Right hindlimb (tissue), 1 donor: ENCODE measurements at places on chromosomes 7 and 10.

DNA sequence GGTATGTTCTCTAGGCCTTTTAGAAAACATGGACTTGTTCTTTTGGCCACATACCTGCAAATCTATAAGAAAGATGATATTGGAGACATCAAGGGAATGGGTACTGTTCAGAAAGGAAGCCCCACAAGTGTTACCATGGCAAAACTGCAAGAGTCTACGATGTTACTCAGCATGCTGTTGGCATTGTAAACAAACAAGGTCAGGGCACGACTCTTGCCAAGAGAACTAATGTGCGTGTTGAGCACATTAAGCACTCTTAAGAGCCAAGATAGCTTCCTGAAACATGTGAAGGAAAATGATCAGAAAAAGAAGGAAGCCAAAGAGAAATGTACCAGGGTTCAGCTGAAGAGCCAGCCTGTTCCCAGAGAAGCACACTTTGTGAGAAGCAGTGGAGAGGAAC lies 37.1 kb downstream of the SDK1 start:
- DNase-seq, result no peak

DNA sequence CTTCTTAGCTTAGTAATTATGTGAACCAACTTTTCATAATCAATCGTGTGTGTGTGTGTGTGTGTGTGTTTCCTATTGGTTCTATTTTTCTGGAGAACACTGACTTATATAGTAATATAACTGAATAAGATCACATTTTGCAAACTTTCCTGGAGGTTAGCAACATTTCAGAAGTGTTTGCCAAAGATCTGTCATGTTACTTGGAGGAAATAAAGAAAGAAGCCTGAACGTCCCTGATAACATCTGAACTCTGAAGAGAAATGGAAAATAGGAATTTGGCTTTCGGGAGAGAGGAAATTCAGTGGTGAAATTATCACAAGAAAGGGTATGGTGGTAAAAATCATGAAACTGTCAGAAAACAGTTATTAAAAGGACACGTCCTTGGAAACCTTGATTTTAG lies 984.4 kb upstream of the AUTS2 start:
- no peak for DNase-seq

DNA sequence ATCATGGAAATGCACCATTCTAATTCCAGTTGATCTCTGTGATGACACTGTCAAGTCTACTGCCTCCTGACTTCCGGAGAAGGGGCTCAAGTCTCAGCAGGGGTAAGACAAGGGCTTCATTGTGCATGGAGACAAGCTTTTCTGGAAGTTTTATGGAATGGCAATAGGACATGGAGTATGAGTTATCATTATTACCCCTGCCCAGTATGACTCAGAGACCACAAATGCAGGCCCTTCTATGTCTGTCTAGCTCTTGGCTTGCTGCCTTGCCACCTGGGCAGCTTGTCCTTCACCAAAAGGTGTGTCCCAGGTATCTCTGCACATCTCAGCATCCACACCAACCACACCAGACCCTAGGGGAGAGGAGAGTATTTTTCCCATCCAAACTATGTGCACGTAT lies 34.9 kb upstream of the KIAA1217 start:
- no peak for DNase-seq

GRCh38 chr7:89687211-89687610 lies 467.1 kb upstream of the STEAP1 start:
- DNase-seq, result no peak

DNA sequence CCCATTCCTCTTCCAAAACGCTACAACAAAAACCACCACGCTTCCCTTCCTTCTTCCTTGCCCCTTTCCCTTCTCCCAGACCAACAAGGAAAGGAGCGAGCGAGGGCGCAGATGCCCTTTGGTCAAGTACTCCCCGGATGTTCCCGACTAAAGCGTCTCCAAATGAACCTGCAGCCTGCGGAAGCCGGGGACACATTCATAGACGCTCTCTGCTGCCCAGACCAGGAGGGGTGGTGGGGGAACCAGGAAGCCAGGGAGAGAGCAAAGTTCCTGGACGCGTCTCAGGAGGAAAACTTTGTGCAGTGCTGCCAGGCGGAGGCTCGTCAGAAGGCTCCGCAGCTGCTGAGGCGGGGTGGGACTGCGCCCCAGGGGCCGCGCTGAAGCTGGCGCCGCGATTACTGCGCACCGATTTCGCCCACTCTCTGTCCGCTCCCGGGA lies 754 bp downstream of the SEMA3D start:
- peak; percentile 67 for DNase-seq

GRCh38 chr10:69861251-69862240 lies 59.8 kb downstream of the COL13A1 start:
- peak; percentile 46 for DNase-seq

GRCh38 chr10:58839771-58840170 lies 327.1 kb downstream of the BICC1 start:
- no peak for DNase-seq

DNA sequence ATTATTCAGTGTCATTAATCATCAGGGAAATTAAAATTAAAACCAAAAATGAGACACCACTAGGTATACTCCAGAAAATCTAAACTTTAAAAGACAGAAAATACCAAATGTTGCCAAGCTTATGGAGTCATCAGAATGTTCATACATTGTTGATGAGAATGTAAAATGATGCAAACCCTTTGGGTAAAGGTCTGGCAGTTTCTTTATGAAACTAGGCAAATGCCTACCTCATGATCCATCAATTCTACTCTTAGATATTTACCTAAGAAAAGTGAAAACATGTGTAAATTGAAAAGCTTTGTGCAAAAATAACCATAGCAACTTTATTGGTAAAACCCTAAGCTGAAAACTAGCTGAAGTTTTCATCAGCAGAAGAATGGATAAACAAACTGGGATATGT lies 329.5 kb upstream of the MEOX2 start:
- DNase-seq, result no peak

DNA sequence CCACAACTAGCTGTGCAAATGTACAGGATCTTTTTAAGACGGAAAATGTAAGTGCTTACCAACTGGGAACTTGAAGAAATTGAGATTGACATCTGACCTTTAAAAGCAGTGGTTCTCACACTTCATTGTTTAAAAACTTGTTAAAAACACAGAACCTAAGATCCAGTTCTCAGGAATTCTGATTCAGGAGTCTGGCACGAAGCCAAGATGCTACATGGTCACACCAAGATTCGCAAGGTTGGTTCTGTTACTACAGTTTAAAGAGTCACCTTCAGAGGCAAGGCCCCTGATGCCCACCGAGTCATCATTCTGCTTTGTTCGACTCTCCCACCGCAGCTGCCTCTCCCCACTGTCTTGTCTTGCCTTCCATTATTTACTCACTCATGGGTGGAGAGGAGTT lies 113.3 kb downstream of the GLI3 start:
- DNase-seq, result no peak

DNA sequence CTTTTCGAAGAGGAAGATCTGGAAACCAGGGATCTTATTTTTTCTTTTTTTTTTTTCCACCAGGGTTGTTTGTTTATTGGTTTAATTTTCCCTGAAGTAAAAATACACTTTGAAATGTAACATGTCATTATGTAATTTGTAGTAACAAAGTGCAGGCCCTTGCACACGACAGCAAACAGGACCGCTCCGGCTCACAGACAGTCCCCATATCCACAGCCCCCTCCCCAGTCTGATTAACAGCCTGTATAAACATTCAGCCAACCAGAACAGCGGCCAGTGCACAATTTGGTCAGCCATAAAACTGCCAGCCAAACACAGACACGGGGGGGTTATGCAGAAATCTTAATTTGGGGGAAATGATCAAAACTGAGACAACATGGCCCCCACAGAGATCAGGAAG lies 431.6 kb upstream of the NPVF start:
- no peak for DNase-seq

- DNase-seq, result no peak
These were observed 1050.0 kb upstream of the GHITM start for GRCh38 chr10:83089335-83089734.

- DNase-seq, result no peak
These were observed 113.6 kb downstream of the ADCY1 start for GRCh38 chr7:45687721-45688120.

DNA sequence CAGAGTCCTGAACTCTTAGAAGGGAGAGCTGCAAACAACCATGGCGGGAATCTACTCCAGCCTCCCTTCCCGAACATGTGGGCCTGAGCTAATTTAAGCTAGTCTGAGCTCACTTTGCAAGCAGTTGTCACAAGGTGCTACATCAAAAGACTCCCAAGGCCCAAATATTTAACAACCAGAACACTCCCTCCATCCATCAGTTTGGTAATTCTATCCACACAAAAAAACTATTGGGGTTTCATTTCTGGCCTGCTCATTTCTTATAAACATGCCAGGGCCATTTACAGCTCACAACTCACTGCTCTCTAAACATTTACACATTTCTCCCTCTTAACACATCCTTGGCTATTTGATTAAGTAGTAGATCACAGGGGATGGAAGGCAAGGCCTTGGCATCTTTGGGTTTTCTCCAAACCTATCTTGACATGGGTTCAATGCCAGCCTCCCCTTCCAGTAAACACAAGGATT lies 263.4 kb downstream of the KCNMA1 start:
- DNase-seq, result no peak

DNA sequence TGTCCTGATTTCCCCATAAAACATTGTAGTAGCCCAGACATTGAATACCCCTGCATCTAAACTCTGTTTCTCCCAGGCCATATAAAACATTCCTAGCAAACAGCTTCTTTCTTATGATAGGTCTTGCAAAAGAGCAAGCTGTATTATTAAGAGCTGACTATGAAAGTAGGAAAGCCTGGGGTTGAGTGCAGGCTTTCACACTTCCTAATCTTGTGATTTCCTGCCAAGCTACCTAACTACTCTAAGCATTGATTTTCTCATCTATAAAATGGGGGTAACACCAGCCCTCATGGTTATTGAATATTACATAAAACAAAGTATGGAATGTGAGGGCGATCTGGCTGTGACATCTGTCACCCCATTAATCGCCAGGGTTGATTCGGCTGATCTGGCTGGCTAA lies 81.8 kb downstream of the ZNF277 start:
- DNase-seq, result no peak

GRCh38 chr10:116756277-116756676 lies 13.9 kb upstream of the HSPA12A start:
- DNase-seq, result peak; percentile 65

GRCh38 chr10:77461636-77462296 lies 175.8 kb downstream of the KCNMA1 start:
- no peak for DNase-seq

- no peak for DNase-seq
These were observed 84.7 kb downstream of the MMRN2 start for GRCh38 chr10:86872757-86873156.

- DNase-seq, result peak; percentile 89
These were observed 1.7 kb downstream of the KLF6 start for GRCh38 chr10:3783316-3783681.

DNA sequence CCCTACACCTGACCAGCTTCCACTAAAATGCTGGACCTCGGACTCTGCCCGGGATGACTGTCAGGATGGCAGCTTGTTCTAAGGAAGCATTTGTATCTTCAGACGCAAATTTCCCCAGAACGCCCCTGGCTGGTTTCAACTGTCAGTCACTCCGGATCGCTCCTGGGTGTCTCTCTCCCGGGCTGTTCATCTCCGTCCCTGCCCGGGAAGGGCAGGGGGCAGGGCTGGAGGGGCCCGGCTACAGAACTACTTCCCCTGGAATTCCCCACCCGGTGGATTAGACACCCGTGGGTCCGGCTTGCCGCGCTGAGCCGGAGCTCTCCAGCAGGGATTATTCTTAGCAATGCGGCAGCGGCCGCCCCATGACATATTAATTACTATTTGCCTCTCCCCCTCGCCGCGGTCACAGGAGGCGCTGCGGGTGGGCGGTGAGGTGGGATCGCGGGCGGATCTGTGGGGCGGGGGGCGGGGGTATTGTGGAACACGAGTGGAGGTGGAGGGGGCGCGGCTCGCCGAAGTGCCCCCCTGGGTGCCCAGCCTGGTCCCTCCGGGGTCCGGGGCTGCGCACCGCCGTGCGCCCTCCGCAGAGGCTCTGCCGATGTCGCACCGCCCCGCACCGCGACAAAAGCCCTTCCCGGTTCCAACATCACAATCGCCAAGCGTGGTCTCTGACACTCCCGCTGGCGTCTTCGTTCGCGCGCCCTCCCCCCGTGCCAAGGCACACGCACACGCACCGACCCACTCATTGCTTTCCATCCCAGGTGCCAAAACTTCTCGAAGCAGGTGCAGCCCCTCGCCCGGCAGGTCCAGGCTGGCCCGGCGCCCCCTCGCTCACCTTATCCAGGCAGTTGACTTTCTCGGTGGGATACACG lies 276.1 kb upstream of the NEBL start:
- DNase-seq, result peak; percentile 48

DNA sequence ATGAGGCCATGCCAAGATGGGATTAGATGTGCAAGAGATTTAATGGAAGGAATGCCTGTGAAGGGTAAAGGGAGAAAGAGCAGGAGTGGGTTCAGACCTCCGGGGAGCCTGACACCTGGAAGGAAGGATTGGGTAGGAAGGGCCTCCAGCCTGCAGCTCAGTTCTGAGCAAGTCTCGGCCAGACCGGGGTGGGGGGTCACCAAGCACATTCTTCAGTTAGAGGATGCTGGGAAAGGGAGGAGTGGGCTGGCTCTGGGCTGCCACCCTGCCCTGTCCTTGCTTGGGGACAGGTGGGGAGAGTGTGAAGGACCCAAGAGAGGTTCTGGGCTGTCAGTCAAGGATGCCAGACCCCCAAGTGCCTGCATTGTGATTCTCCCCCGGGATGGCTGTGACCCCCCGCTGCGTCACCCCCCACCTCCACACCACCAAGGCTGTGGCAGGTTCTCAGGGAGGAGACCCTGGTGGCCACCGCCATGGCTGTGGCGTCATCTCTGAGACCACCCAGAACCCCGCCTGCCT lies 16.5 kb upstream of the PRKAG2 start:
- DNase-seq, result no peak

DNA sequence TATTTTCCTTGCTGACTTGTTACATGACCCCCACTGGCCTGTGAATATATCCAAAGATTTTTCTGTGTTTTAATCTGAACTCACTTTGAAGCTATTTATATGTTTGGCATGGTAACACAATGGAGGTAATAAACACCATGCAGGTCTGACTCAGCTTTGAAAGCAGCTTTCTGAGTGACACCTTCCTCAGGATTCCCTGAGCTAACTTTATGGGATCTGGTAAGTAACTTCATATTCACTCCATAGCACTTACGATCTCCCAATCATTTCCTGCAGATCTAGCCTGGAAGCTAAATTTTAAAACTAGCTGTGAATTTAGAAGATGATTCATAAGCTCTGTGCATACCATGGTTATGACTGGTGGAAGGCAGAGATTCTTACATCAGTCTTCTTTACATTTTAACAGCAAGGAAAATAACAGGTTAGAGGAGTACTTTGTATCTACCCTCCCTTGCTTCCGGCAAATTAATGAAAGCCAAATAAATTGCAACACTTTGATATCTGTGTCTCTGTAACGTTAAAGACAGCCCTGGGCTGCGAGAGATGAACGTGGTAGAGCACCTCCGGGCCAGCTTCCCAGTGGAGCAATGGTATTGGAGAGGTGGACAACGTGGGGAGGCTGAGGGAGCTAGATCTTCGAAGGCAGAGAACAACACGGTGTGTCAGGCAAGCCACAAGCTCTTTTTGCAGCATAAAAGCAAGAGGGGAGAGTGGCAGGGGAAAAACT lies 170.2 kb upstream of the KLF14 start:
- DNase-seq, result no peak

DNA sequence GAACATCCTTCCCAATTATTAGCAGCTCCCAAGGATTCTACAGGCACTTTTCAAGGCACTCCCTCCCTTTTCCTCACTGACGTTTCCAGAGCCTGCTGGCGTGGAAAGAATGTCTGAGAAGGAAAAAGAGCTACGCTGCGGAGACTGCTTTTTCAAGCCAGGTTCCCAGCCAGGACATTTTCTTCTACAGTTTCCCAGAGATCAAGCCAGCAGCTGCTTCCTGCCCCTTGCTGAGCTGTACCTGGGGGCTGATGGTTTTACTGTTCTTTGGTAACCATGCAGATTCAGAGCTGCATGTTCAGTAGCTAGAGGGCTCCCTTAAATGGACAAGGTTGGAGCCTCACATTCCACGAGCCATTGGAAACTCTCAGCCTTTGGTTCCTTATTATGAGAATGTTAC lies 133.4 kb downstream of the EVX1 start:
- DNase-seq, result peak; percentile 59
